ENCODE measurements at places on chromosomes 7 and 10.
A peak's percentile ranks its signal among the peaks of the same experiment; 100 is the strongest.

DNA sequence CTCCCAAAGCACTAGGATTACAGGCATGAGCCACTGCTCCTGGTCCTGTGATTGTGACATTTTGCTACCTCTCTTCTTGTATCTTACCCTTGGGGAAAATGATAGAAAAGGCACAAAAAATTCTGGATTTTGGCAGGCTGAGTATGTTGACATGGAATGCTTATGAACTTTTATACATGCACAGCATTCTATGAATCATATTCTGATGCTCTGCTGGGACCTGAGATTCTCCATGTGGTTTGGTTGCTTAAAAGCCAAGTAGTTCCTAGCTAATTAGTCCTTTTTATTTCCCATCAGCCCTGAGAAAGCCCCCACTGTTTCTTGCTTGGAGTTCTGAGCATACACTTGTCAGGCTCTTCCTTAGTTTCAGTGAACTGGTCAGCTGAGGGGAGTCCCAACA, 8.3 kb upstream of the KAZALD1 start:
- no peak for DNase-seq

GRCh38 chr7:131109759-131110296, 217.8 kb upstream of the MKLN1 start:
- DNase-seq, result peak; percentile 39

DNA sequence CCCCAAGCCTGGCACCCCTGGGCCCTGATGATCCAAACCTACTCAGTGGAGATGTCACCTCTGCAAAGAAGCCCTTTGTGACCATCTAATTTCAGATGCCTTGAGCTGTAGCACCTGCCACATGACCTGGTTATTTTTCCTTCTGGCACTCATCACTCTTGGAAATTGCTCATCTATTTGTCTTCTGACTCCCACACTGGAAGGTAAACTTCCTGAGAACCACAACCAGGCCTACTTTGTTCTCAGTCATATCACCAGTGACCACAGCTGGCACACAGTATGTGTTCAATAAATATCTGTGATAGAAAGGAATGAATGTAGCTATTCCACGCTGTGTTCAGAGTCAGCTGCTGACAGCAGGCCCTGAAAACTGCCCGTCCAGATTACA, 97.1 kb downstream of the SH3PXD2A start:
- no peak for DNase-seq

DNA sequence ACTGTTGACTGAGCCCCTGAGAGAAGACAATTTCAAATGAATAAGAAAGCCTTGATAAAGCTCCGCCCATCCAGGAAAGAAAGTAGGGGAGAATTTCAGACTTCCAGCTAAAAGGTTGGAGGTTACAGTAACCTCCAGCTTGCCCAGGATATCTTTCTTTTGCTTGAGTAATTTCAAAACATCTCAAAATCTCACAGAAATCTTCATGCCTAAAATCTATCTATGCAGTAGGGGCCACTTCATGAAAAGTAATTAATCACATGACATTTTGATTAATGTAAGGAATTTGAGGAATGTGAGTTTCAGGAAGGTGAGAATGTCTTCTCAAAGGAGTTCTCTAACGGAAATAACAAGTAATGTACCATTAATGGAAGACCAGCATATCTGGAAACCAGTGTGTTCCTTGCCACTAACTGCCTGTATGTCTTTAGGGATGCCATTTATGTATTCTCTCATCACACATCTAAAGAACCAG, 24.2 kb downstream of the TRIL start:
- DNase-seq, result no peak

All from stimulated activated CD4-positive, alpha-beta T cell treated with anti-CD3 and anti-CD28 coated beads, Interleukin-12 subunit alpha, Interleukin-12 subunit beta, amount 100 ng/mL, for 24 hours (primary cell).